ENCODE measurements at places on chromosomes 12 and 14.

DNA sequence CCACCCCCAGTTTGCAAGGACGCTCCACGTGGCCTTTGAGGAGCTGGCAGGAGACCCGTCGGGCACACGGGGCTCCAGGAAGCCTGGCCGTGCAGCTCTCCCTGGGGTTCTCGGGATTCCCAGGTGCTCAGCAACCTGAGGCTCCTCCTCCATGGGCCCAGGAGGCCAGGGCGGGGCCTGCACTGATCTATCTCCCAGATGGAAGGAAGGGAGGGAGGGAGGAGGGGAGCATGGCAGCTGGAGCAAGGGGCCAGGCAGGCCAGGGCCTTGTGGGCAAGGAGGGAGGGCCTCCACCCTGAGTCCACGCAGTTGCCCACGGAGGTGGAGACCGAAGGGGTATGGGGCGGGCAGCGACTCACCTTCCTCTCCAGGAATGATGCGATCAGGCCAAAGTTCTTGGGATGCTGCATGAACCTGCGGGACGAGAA, 127.3 kb downstream of the RFLNA start:
- DNase-seq = peak; percentile 47

DNA sequence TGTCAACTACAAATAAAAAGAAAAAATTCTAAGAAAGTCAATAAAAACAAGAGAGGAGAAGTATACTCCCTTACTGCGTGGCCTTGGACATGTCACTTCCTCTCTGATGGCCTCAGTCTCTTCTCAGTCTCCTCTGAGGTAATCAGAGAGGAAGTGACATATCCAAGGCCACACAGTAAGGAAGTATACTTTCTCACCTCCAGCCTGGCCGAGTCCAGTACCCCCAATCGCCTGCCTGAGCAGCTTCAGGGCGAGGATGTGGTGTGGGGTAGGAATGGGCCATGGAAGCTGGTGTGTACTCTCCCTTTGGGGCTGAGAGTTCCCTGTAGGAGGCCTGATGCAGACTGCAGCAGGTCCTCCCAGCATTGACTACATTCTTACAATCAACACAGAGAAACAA, 15.8 kb downstream of the VDR start:
- no peak for DNase-seq

DNA sequence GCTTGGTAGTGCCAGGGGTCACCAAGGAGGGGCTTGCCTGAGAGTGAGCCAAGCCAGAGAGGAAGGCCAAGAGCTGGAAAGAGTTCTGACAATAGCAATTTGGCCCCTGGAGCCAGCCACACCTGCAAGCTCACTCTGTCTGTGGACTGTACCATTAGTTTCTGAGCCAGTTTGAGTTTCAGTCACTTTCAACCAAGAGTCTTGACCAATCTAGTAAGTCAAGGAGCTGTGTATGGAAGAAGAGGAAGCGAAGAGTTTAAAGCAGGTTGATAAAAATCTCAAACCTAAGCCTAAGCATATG, 38.5 kb downstream of the NT5DC3 start:
- no peak for DNase-seq

GRCh38 chr12:7985802-7986418, 46.6 kb upstream of the FOXJ2 start:
- DNase-seq = no peak

GRCh38 chr12:130791629-130792028, 47.4 kb downstream of the STX2 start:
- DNase-seq = no peak

DNA sequence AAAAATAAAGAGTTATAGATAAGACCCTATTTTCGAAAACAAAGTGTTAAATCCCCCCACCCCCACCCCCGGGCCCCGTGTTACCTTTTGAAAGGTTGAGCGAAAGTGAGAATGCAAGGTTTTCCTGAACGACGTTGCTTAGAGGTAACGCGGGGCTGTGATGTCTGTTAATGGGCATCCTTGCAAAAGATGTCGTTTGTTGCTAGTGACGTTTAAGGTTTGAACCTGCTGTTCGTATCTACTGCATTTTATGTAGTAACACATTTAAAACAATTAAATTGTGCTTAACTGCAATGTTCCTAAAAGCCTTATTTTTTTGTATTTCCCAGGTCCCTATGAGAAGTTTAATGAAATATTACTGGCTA, 1.2 kb downstream of the CPSF6 start:
- peak; percentile 16 for DNase-seq

DNA sequence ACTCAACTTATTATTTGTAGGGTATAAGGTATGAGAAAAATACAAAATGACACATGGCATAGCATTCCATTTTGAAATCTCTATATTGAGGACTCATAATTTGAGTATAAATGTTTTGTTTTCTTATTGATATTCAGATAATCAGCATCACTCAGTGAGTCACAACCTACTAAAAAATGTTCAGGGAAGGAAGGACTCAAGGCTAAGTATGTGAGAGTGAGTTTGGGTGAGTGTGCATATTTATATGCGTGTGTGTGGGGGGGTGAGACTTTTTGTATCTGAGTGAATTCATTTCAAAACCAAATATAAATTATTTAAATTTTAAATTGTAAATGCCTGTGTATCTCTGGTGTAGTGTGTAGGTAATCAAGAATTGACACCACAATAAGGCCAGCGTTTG, 87.8 kb upstream of the PRKD1 start:
- no peak for DNase-seq

GRCh38 chr14:55684956-55685584, 105.1 kb downstream of the KTN1 start:
- DNase-seq = no peak

DNA sequence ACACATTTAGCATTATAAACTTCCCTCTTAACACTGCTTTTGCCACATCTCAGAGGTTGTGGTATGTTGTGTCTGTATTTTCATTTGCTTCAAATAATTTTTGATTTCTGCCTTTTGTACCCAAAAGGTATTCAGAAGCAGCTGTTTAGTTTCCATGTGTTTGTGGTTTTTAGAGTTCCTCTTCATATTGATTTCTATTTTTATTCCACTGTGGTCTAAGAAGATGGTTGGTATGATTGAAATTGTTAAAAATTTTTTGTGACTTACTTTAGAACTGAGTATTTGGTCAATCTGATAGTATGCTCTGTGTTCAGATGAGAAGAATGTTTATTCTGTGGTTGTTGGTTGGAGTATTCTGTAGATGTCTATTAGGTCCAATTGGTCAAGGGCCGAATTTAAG, 76.4 kb downstream of the IFNG-AS1 start:
- no peak for DNase-seq

GRCh38 chr12:3005736-3006135, 46.5 kb downstream of the TEAD4 start:
- DNase-seq = no peak

DNA sequence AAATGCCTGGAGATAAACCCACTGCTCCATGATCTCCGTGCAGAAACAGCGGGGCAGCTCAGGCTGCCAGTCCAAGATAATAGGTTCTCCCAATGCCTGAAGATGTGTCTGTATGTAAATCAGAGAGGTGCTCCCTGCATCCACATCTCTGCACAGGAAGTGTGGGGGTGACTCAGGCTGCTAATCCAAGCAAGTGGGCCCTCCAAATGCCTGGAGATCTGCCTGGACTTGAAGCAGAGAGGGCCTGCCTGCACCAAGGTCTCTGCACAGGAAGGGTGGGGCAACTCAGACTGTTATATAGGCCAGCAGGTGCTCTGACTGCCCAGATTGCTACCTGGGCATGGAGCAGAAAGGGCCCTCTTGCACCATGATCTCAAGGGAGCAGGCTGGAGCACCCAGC, 504.7 kb downstream of the LRFN5 start:
- DNase-seq = no peak

DNA sequence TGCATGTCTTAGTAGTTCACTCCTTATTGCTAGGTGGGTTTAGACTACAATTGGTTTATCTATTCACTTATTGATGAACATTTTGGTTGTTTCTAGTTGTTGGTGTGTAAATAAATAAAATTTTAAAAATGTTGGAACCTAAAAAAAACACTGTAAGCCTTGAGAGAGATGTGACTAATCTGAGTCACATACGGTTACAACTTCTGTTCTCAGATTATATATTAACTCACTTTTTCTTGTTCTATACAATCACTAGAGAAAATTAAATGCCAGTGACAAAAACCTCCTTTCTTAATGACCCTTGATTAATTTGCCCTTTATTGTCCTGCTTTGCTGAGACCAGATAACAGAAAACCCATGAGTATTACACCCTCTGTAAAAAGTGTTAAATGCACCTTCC, 7.1 kb upstream of the TDG start:
- no peak for DNase-seq

DNA sequence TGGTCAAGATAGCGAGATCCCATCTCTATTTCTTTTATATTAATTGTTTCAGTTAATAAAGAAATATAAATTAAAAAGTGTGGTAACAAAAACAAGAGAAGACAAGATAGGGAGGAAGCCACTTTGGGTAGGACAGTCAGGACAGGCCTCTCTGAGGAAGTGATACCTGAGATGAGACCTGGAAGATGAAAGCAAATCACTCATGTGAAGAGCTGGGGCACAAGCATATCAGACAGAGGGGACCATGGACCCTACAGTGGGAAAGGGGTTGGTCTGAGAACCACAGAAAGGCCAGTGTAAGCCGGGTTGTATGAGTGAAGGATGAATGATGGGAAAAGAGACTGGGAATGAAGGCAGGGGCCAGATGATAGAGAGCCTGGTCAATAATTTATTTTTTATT, 1.8 kb upstream of the MED6 start:
- DNase-seq = no peak

- DNase-seq = no peak
Observed at GRCh38 chr12:49037111-49037946, 18.8 kb upstream of the PRKAG1 start.

DNA sequence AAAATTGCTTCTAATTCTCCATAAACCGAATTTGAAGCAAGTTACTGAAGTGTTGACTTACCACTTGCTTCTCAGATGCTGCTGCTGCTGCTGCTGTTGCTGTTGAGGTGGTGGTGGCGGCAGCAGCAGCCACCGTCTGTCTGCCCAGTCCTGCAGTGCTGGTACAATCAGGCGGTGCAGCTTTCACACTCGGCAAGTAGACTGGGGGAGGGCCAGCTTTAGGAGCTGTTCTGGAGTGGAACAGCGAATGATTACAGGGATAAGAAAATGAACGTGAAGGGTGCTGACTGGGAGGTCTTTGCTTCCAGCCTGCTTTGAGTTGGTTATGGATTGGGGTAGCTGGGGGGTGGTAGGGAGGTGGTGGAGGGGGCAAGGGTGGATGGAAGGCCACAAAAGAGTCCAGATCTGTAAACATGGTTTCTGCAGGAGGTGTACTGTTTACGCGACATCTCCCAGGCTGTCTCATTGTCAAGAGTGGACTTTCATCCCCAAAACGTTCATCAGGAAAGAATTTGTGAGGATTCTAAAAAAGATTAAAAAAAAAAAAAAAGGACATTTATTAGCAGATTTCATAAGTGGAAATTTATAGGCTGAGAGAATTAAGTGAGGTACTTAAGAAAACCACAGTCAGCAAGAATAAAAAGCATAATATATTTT, 38.8 kb downstream of the UBR7 start:
- no peak for DNase-seq

- no peak for DNase-seq
Observed at GRCh38 chr14:88421286-88421685, 35.8 kb downstream of the SPATA7 start.

DNA sequence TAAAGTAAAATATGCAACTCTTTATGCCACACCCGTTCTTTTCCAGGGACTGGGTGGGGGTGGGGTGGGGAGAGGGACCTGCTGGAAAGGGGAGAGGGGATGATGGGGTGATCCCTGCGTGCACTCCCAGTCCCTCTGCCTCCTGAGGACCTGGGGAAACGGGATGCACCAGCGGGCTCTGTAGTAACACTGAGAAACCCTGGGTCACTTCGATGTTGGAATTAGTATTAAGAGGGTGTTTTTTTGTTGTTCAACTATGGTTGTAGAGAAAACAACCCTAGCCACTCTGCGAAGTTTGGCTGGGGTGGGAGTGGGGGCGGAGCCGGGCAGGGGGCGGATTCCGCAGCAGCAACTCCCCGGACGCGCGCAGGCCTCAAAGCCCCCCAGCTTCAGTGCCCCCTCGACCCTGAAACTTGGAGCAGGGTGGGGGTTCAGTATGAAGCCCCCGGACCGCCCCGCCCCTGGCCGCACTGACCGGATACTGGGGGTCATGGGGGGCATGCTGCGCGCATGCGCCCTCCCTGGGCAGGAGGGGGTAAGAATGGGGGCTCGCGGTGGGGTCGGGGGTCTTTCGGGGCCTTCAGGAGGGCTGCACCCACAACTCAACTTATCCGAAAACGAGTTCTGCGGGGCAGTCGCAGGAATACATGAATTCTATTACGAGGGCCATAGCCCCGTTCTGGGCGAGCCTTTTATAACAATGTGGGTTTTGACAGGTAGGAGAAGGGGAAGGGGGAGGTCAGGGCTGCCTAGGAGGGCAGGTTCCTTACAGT, 1.3 kb upstream of the ARHGEF25 start:
- no peak for DNase-seq

DNA sequence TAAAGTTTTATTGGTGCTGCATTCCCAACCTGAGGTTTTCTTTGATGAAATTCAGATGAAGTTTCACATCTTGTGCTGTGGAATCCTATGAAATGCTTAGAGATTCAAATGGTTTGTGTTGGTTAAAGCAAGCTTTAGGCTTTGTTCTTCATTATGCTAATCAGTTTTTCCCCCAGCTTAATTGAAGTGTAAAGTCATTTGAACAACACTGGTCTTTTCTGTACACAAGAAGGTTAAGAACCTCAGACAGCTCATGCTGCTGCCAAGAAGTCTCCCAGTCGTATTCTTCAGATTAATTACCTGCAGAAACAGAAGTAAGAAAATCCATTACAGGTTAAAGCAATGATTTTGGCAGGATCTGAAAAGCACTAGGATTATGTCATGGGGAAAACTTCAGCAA, 48.9 kb downstream of the EML1 start:
- DNase-seq = no peak

GRCh38 chr12:33724867-33725266, 285.2 kb upstream of the SYT10 start:
- no peak for DNase-seq

DNA sequence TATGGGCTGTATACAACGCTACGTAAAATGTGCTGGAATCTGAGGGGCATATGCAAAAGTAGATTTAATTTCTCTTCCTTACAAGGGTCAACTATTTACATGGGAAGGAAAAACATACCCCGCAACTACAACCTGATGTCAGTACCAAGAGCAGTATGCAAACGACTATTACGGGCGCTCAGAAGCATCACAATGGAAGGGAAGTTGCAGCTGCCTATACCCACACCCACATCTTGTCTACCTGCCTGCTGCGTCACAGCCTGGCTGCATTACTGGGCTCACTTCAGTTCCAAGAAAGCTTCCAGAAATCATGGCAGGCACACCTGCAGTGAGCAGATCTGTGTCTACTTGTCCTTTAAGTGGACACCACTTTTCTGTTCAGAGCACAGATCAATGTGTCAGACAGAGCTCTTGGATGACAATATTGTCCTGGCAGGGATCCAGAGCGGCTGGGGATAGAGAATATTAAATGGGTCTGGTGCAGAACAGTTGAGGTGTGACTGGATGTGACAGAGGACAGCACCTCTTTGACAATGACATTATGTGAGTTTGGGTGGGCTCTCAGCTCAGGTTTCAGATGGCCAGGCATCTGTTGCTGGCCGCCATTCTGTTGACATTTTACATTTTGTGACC, 41.5 kb upstream of the GNG2 start:
- DNase-seq = no peak

- DNase-seq = no peak
Observed at GRCh38 chr12:100404769-100405407, 48.0 kb downstream of the SLC17A8 start.

Measured in HuH-7.5 (cell line).